CD4-positive, alpha-beta T cell treated with Interleukin-1 beta for 1 hour (primary cell): ENCODE measurements at places on chromosomes 4 and X.

DNA sequence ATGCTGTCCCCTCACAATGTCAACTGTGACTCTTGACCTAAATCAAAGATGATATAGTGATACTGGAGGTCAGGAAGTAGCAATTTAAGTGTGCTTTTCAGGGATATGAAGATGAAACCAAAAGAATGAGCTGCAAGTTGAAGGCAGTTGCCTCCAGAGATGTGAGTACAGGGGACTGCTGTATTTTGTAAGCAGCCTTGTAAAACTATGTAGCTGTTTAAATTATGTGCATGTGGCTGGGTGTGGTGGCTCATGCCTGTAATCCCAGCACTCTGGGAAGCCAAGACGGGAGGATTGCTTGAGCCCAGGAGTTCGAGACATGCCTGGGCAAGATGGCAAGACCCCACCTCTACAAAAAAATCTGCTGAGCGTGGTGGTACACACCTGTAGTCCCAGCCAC is 15.1 kb upstream of the TNIP2 start:
- DNase-seq, result no peak

DNA sequence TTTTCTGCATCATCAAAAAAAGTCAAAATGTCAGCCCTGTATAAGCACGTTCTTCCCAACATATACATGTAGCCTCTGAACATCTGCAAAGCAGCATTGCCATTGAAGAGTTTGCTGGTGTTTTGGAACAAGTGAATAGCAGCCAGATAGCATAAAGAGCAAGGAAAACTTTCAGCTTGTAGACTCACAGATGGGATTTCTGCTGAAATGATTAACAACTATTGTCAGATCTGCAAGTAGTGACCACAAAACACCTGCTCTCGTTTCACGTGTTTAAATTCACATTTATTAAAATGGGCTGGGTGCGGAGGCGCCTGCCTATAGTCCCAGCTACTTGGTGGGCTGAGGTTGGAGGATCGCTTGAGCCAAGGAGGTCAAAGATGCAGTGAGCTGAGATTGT is 123.7 kb downstream of the SPRY1 start:
- DNase-seq, result no peak

- DNase-seq, result no peak
These were observed 307.9 kb upstream of the IGFBP7 start for GRCh38 chr4:57418133-57418532.

- DNase-seq, result no peak
These were observed 549.8 kb upstream of the LCORL start for GRCh38 chr4:18571301-18571761.

- DNase-seq, result no peak
These were observed 363.1 kb upstream of the HS3ST1 start for GRCh38 chr4:11791797-11792196.

DNA sequence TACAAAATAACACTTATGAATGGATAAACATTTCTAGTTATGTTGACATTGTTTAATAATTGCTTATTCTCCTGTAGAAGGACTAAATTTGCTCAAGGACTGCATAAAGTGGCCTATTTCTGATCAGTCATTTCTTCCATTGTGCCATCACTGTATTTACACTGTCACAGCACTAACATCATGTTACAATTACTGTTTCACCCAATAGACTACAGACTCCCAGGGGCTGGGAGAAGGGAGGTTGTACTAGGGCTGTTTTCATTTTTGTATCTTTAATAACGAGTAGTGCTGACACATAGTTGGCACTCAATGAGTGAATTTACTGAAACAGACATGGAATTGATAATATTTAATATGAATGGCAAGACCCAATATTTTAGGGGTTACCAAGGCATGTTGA is 139.5 kb downstream of the SLC10A7 start:
- DNase-seq, result no peak

DNA sequence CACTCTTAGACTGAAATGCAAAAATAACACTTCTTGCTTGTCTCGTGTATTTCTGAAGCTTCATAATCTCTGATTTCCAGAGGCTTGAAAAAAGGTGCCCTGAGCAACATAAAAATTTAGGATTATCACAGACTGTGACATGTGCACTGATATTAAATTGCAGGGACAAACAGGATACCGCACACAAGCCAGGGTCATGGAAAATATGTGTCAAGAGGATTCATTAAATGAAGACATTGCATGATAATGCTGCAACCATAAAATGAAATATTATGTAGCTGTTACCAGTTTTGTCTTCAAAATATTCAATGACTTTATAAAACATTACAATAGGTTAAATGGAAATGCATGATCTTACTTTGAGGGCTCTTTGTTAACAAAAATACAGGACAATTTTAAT is 328.0 kb downstream of the KCTD8 start:
- no peak for DNase-seq

DNA sequence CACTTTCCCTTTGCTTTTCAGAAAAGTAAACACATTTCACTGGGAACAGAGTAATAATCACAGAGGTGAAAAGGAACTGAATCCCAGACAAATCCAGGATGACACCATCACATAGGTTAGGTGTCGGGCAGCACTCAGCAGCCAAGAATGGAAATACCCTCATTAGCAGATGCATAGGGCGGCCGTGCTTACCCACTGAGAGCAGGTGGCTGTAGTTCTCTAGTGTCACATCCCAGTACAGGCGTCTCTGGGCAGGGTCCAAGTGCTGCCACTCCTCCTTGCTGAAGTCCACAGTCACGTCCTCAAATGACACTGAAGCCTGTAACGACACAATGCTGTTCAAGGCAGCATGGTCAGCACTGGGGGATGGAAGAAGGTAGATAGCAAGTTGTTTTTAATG is 26.9 kb downstream of the ZNF41 start:
- DNase-seq, result no peak

DNA sequence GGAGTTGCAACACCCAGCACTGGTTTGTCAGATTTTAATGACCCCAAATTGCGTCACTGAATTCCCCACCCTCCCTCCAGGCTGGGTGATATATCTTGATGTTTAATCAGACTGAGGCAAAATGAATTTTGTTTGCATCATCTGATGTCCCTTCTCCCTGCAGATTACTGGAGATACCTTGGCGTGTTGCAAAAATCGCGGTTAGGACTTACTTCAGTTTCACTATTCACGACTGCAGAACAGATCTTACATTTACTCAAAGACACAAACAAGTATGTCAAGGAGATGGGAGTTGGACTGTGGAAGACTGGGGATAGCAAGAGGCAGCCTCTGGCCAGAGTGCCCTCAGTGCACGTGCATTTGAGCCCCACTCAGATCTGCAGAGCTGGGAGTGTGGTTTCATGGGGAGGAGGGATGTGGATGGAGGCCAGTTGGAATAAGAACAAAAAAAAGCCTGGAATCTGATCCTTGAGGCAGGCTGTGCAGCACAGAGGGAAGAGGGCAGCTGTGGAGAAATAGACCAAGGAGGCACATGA is 92.2 kb upstream of the MTM1 start:
- no peak for DNase-seq

DNA sequence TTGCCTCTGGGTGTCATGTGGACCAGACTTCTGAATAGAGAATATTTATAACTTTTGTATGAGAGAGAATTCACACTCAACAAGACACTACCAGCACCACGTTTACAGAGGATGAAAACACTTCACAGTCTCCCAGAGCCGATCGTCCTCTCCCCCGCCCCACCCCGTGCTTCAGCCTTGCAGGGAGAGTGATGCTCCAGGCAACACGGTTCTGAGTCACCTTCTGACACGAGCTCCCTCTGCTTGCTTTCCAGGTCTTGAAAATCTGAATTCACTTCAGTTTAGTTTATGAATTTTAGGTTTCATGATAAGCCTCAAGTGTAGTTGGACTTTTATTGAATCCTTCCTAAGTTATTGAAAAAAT is 59.8 kb downstream of the CPLX1 start:
- no peak for DNase-seq

GRCh38 chr4:74999714-75000309 is 66.9 kb downstream of the PARM1 start:
- DNase-seq, result no peak

GRCh38 chrX:77925764-77926163 is 15.3 kb downstream of the ATP7A start:
- DNase-seq, result no peak

GRCh38 chr4:128393101-128393704 is 105.6 kb upstream of the PGRMC2 start:
- DNase-seq, result no peak

GRCh38 chr4:165294907-165295306 is 32.6 kb upstream of the MSMO1 start:
- DNase-seq, result peak; percentile 5

GRCh38 chr4:67512501-67512900 is 32.8 kb downstream of the CENPC start:
- DNase-seq, result no peak

DNA sequence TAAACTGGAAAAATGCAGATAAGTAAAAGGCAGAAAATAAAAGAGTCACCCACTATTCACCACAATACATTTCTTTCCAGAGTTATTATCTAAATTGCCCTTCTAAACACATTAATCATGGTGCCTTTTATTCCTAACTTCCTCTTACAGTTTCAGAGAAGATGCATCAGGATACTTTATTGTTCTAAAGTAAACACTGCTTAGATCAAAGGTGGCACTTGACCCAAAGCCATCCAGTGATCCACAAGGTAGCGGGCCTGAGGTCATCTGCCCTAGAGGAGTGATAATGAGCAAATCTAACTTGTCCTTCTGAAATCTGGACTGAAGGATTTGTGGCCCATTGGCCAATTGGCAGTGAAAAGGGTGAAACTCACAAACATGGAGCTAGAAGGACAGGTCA is 12.0 kb upstream of the TMEM154 start:
- DNase-seq, result no peak

DNA sequence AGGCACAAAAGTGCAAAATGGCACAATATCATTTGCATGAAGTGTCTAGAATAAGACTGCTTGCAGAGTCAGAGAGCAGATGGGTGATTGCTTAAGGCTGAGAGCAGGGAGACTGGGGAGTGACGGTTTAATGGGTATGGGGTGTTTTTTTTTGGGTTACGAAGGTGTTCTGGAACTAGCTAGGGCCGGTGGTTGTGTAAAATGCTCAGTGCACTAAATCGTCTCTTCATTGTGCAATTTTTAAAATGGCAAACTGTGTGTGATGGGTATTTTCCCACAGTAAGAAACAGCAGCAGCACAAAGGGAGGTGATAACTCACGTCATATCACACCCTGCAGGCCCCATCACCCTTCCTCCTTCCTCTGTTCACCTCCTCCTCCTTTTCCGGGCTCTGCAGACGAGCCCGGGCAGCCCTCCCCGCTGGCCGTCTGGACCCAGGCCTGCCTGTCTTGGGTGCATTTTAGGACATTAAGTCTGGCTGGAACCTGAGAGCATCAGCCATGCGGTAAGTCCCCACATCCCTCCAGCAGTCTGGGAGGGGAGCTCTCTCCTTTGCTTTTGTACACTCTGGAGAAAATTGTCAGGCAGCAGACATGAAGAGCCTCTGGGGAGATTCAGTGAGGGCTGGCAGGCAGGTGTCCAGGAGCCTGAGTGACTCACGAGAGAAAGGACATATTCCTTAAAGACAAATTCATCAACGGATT is 42.7 kb downstream of the ASMT start:
- peak; percentile 81 for DNase-seq
